ENCODE measurements at places on chromosomes 2 and 18.
A peak's percentile ranks its signal among the peaks of the same experiment; 100 is the strongest.

- DNase-seq, result no peak
These were observed 118.7 kb upstream of the CNTNAP5 start for GRCh38 chr2:123906361-123906760.

GRCh38 chr2:160516547-160517365 lies 23.1 kb upstream of the RBMS1 start:
- no peak for DNase-seq

GRCh38 chr2:122980671-122981070 lies 1044.4 kb upstream of the CNTNAP5 start:
- DNase-seq, result no peak

DNA sequence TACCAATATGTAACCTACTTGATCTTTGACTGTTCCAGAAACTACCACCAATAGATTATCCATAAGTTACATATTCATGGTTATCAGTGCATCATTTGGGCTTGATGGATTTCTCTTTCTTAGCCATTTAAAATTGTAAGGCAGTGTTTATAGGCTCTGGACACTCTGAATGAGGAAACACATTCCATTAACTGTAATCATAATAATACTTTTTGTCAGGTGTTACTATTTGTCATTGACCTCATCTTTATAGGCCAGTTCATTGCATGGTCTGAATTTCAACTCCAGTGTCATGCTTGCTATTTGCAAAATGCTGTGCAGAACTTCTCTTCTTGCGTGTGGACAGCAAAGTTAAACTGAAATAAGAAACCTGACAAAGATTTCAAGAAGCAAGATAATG lies 1340.2 kb upstream of the ZEB2 start:
- DNase-seq, result no peak

DNA sequence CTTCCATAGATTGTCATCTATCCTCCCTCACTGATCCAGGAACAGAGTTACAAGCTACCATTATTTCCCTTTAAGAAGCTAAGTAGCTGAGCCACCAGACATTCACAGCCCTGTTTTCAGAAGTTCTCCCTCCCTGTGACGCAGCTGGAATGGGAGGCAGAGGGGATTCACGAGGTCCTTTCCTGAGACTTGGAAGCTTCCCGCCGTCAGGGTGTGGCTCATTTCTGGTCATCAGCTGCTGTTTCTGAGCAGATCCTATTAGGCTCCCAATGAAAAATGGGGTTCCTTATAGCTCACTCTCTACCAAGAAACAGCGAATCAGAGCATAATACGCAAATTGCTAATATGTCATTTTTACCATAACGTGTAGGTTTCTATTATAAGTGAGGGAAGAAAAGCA lies 559.3 kb upstream of the ID2 start:
- no peak for DNase-seq

DNA sequence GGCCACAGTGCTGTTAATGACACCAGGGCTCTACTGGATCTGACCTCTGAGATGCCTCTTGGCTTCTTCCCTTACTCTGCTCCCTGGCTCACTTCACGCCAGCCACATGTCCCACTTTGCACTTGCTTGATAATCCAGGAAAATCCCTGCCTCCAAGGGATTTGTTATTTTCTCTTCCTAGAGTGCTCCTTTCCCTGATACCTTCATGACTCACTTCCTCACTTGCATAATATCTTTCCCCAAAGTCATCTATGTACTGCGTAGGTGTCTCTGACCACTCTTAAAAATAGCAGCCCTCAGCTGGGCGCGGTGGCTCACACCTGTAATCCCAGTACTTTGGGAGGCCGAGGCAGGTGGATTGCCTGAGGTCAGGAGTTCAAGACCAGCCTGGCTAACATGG lies 572.3 kb downstream of the PLCL1 start:
- no peak for DNase-seq

DNA sequence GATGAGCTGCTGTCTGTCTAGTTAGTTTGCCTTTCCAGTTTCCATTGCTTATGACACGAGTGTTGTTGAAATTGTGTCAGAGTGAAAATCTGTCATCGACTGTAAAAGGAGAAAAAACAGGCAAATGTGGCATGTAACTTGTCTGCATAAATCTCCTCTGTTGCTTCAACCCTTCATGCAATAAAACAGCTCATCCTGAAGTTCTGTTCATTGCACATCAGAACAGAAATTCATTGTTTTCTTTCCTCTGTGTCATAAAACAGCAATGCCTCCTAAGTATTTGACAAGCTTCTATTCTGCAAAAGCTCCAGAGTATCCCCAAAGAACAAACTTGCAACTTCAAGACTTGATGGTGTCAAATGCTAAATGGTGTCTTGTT lies 432.1 kb downstream of the MEIS1 start:
- DNase-seq, result no peak

DNA sequence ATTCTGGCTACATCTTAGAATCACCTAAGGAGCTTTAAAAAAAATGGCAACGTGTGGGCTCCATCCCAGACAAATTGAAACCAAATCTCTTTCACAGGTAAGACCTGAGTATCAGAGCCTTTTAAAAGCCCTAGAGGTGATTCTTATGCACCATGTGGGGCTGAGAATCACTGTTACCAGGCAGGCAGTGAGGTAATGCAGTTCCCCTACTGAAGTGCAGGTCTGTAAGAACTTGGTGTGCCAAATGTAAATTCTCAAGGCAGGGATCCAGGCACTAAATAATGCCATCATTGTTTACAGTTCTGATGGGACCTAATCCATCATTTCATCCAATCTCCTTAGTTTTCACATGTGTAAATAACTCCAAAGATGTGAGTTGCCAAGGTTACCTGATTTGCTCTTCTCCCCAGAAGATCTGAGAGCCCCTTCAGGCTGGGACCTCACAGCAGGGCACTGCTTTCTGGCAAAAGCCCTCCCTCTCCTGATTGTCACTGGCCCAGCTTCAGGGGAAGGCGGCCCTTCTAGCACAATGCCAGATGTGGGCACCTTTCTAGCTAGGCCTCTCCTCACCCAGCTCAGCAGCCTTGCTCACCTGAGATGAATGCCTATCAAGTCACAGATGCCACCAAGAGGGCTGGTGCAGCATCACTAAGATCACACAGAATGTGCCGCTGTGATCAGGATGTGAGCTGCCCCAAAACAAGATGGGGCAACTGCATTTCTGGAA lies 73.6 kb upstream of the RGPD5 start:
- DNase-seq, result no peak

DNA sequence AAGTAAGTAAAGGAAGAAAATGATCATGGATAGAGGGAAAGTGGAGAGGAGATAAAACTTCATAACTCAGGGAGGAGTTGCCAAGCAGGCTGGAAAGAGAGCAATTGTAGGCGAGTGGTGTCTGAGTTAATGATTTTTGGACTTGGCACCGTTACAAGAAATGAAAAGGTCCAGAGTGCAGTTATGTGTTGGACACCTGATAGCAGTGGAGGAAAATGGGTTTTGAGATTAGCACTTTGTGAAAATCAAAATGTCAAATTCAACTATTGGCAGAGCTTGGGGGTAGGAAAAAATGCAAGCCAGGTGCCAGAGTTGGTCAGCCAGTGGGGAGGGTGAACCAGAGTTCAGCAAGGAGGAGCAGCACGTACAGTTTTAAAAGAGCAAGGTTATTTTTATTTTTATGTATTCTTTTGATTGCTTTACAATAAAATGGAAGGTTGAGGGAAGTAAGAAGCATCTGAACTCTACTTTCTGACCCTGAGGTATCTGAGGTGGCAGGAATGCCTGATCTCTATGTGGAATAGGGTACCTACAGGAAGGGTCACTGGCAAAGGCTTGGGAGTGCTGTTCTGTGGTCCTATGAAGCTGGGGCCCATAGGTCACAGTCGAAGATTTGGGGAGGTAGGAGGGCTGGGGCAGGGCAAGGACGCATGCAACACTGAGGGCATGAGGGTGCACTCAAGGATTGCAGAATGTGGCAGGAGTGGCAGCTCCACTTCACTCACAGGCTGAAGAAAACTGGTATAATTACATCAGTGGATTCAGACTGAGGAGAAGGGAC lies 127.5 kb downstream of the CD8B2 start:
- DNase-seq, result no peak

DNA sequence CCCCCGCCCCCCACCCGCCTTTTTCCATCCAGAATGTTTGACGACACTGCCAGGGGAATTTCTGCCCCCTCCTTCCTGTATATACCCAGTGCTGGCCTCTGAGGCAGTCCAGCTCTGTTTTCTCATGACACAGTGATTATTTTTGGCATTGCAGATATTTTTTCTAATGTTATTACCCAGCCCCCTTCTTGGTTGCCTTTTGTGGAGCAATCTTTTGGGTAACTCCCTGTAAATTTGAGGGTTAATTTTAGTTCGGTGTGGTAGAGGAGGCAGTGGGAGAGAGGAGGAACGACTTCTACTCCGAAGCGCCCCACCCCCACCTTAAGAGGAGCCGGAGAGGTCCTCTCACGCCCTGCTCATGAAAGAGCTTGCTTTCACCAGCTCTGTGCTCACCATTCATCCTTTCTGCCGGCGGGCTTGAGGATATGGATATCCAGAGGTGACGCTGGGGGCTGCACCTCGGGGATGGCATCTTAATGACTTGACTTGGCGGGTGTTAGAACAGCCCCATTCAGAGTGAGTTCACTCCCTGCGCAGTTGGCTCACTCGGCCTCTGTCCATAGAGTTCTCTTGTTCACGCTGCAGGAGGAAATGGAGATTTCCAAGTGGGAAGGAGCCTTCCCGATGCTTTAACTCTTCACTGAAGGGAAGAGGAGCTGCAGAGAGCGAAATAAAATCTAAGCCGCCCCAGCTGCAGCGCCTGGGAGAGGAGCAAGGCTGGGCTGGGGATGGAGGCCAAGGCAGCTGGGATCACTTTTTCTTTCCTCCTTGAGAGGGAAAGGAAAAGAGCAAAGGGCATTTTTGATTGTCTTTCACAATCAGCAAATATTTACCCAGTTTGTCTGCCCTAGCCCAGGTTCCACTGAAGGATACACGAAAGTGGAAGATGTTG lies 38.4 kb downstream of the EPAS1 start:
- peak; percentile 37 for DNase-seq

- DNase-seq, result no peak
These were observed 107.9 kb downstream of the KCNF1 start for GRCh38 chr2:11019614-11020013.

DNA sequence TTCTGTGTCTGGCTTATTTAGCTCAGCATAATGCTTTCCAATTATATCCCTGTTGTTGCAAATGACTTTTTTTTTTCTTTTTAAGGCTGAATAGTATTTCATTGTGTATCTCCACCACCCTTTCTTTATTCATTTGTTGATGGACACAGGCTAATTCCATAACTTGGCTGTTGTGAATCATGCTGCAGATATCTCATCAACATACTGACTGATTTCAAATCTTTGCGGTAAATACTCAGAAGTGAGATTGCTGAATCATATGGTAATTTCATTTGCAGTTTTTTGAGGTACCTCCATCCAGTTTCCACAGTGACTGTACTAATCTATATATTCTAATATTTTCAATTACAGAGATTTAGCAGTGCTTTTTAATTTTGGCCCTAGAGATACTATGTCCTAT lies 266.2 kb downstream of the TMX3 start:
- no peak for DNase-seq

- no peak for DNase-seq
These were observed 287.8 kb upstream of the FN1 start for GRCh38 chr2:215723631-215724011.

DNA sequence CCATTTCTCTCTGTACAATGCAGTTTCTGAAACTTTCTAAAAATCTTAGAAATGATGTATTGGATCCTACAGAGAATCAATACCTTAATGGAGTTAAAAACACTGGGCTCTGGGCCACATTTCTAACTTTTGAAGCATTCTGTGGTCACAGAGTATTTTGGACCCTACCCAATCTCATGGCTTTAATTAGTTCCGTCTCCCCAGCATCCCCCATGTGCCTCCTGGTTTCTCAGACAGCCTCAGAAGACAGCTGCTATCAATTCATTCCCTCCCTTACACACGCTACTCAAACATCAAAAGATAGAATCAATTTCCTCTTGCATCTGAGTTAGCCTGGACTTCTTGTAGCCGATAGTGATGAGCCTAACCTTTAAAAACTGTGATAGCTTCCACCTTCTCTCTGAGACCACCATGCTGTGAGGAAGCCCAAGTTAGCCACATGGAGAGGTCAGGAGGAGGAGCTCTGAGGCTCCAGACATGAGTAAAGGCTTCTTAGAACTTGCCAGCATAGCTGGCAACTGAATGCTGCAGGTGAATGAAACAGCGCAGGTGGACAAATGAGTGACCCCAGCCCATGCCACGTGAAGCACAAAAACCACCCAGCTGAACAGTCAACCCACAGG lies 10.4 kb downstream of the ADCY3 start:
- no peak for DNase-seq

DNA sequence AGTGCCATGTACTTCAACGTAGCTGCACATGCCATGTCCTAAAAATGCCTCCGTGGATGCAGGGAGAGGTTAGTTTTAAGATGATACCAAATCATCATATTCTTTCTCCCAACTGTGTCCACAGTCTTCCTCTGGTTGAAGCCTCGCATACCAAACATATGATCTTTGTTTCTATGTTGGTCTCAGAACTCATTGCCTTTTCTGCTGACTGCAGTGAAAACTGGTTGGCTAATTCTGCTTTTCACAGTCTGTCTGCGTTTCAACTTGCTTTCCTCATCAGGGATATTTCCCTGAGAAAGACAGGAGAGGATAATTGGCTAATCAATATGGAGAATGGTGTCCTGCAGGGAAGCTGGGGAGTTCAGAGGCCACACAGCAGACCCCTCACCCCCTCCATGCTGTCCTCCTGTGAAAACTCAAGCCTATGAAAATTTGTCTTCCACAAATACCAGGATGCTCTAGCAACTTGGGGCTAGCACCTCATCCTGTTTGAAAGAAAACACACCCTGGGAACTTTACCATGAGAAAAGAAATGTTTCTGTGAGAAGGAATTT lies 192.2 kb upstream of the PXDN start:
- no peak for DNase-seq

- DNase-seq, result no peak
These were observed 201.3 kb downstream of the TGIF1 start for GRCh38 chr18:3651266-3651665.

GRCh38 chr2:14051401-14051800 lies 581.1 kb upstream of the LRATD1 start:
- DNase-seq, result no peak

GRCh38 chr2:115574667-115575066 lies 1132.2 kb downstream of the DPP10 start:
- DNase-seq, result no peak

- DNase-seq, result peak; percentile 21
These were observed 146.8 kb downstream of the TGIF1 start for GRCh38 chr18:3596637-3597384.

DNA sequence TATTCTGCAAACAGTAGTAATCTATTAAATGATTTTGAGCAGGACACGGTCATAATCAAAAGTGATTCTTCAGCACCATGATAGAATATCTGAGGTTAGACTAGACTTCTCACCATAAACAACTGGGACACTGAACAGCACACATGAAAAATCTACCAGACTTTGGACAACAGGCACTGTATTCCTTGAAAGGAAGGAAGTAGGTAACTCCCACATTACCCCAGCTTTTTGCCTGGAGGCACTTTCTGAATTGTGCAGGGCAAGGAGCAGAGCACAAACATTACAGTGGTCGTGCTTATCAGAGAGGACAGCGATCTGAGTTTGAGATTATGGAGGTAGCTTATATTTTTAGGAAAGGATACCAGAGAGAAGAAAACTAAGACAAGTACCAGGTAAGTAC lies 25.3 kb upstream of the IL1RL1 start:
- no peak for DNase-seq

- no peak for DNase-seq
These were observed 4.7 kb upstream of the TGFA start for GRCh38 chr2:70558195-70558808.

- no peak for DNase-seq
These were observed 34.2 kb upstream of the DAPL1 start for GRCh38 chr2:158760887-158761286.

- no peak for DNase-seq
These were observed 12.2 kb downstream of the MYOM1 start for GRCh38 chr18:3207565-3207964.

GRCh38 chr2:113183264-113183663 lies 9.5 kb downstream of the PSD4 start:
- no peak for DNase-seq
